ENCODE measurements at places on chromosomes 12 and 14.
A peak's percentile ranks its signal among the peaks of the same experiment; 100 is the strongest.

GRCh38 chr12:43099691-43100163 is 452.3 kb downstream of the ADAMTS20 start:
- DNase-seq = no peak

- DNase-seq = no peak
Measured at GRCh38 chr12:42039577-42039976, 105.1 kb downstream of the GXYLT1 start.

DNA sequence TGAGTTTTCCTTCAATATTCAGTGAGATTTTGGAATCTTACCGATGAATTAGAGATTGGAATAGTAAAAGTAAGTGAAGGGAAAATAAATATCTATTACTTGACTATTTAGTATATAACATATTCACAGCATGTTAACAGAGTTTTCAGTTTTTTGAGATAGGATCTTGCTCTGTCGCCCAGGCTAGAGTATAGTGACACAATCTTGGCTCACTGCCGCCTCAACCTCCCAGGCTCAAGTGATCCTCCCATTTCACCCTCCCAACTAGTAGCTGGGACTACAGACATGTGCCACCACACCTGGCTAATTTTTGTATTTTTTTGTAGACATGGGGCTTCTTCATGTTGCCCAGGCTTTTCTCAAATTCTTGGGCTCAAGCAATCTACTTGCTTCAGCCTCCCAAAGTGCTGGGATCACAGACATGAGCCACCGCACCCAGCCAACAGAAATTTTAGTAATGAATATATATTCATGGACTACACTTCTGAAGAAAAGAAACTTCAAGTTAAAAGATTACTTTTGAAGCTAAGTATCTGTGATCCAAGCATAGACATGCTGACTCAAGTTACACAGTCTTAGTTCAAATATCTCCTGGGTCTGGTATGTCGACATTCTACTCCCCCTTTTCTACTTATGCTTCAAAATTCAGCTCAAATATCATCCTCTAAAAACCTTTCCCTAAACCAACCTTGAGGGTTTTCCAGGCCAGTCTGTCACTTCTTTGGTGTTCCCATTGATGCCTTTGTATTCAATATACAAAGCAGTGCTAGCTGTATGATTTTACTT is 13.8 kb downstream of the UBE2N start:
- no peak for DNase-seq

DNA sequence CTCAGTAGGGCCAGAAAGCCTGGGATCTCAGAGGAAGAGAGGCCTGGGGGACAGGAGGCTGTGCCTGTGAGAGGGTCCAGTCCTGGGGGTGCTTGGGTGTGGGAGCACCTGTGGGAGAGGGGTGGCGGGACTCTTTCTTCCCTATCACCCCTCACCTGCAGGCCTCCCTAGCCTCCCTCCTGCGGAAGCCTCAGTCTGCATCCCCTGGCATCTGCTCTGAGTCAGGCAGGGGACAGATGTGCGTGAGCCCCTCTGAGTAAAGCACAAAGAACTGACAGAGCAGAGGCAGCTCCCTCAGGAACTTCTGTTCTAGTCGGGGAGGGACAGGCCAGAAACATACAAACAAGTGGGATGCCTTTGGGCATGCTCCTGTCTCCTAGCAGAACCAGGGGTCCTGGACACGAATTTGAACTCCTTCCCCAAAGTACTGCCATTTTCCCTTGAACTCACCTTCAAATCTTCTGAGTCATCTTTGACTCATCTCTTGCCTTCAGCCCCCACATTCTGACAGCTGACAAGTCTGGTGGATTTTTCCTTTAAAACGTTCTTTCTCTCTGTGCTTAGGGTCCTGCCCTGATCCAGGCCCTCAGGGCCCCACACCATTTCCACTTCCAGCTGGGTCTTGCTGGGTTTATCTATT is 8.5 kb upstream of the HSP90AA1 start:
- DNase-seq = no peak

- no peak for DNase-seq
Measured at GRCh38 chr12:12436831-12437345, 80.0 kb downstream of the BORCS5 start.

GRCh38 chr12:22527999-22528398 is 16.3 kb downstream of the C2CD5 start:
- no peak for DNase-seq

DNA sequence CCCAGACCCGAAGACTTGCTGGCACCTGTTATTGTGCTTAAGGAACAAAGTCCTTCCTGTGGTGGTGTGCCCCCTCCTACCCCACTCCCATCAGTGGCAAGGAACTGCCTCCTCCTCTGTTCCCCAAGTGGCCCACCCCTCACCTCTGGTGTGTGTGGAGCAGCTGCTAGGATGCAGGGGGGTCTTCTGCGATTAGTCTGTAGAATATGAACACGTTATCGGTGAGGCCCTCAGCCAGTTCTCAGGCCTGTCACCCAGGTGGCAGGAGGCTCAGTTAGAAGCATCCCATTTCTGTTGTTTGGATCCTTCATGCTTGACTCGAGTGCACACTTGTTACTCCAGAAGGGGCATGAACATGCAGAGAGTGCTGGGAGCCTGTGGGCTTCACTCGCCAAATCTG is 39.3 kb downstream of the RAB35 start:
- DNase-seq = no peak

DNA sequence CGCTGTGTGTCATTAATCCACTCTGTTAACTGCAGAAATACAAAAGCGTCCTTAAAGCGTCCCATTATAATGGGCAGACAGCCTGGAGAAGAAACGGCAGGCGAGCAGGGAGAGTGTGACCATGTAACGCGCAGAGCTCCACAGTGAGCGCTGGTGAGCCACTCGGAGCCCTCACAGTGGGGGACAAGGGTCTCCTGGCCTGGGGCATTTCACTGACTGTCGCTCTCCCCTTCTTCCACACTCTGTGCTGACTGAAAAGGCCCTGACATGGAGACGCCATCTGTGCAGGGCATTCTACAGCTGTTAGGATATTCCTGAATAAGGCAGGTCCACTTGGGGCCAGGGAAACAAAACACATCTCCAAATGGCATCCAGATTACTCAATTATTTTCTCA is 24.2 kb downstream of the CCDC92 start:
- DNase-seq = no peak

DNA sequence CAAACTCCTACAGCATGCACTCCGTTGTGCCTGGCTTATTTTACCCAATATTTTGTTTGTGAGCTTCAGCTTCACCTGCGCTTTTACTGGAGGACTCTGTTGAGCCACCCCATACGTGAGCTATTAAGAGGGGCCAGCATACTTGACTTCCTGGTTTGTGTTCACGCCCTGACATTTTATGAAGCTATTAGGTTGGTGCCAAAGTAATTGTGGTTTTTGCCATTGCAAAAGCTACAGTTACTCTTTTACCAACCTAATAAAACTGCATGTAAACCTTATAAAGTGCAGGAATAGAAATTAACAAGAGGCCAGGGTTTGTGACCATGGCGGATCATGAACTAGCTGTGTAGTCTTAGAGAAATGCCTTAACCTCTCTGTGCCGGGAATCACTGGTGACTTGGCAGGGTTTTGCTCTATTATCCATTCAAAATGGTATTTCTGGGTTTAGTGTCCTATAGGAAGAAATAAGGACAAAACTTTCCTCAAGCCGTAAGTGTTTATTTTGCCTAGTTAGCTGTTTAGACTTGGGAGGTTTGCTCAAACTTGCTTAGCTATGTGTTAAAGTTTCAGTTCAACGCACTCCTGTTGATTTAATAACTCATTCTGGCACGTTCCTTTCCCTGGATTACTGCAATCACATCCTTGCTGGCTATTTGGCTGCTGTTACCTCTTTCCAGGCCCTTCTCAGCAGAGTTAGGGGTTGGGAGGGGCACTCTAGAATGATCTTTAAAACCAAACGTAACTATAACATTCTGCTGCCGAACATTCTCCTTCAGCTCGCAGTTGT is 1027.6 kb downstream of the BCL11B start:
- DNase-seq = no peak

DNA sequence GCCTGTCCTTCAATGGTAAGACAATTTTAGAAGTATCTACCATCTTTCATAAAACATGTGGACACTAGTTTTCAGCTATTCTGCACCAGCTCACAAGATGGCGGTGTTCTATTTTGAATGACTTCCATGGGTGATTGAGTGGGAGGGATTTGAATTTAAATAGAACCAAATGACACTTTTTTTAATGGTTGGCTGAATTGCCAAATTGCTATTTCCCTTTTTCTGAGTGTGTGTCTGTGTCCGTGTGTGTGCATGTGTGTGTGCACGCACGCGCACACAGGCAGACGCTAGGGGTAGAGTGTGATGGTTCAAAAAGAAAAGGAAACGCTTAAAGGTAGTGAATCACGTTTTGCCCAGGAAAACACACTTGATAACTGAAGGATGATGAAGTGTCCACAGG is 362.6 kb downstream of the DAD1 start:
- no peak for DNase-seq

DNA sequence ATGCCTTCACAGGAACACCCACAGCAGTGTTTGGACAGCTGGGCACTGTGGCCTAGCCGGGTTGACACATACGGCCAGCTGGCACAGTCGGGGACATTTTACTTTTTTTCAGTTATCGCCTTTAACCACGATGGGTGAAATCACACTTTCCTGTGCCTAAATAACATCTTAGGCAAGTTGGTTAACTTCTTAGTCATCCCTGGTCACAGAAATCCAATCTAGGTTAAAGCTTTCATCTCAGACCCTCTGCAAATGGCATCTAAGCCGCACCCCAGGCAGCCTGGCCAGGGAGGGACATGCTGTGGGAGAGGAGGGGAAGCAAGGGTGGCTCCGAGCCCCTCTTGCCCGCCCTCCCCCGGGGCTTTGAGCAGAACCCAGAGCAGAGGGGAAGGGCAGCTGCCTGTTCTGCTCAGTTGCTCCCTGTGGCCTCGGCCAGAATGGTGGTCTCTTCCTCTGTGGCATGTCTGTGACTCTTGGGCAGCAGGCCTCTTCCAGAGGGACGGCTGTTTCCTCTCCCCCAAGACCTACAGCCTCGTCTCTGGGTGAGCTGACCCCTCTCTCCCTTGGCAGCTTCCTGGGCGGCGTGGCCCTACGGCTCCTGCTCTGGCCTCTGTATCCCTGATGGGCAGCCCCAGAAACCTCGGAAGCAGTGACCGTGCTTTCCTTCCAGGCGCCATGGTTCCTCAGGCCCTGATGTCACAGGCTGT is 85.4 kb upstream of the DYNC1H1 start:
- no peak for DNase-seq

GRCh38 chr12:94768398-94769046 is 118.2 kb upstream of the TMCC3 start:
- no peak for DNase-seq

DNA sequence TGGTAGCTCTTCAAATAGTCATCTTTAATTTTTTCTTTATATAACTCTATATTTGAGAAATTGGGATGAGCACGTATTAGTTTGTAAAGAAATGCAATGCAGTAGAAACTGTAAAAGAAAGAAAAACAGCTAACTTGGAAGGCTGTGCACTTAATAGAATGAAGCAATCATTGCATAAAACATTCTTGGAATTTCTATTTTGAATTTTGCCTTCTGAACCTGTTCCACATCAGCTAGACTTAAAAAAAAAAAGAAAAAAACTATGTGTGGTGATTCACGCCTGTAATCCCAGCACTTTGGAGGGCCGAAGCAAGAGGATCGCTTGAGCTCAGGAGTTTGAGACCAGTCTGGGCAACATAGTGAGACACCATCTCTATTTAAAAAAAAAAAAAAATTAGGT is 29.4 kb downstream of the SCN8A start:
- no peak for DNase-seq

DNA sequence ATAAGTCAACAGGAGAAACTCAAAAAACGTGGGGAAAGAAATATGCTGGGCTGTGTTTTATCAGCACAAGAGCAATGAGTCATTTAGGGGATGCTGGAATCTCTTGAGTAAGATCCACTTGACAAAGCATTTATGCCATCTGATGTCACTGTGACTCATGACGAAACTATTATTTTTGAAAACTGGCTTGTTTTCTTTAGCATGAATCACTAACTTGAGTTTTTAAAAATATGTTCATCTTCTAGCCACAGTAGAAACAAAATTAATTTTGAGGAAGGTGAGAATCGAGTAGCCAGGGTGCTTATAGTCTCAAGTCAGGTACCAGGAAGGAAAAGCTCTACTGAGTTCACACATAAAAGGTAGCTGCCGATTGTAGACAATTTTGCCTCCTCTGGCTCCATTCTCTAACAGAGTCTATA is 456.2 kb upstream of the MGAT4C start:
- DNase-seq = no peak

GRCh38 chr14:93520053-93520607 is 89.4 kb downstream of the UNC79 start:
- DNase-seq = peak; percentile 13

DNA sequence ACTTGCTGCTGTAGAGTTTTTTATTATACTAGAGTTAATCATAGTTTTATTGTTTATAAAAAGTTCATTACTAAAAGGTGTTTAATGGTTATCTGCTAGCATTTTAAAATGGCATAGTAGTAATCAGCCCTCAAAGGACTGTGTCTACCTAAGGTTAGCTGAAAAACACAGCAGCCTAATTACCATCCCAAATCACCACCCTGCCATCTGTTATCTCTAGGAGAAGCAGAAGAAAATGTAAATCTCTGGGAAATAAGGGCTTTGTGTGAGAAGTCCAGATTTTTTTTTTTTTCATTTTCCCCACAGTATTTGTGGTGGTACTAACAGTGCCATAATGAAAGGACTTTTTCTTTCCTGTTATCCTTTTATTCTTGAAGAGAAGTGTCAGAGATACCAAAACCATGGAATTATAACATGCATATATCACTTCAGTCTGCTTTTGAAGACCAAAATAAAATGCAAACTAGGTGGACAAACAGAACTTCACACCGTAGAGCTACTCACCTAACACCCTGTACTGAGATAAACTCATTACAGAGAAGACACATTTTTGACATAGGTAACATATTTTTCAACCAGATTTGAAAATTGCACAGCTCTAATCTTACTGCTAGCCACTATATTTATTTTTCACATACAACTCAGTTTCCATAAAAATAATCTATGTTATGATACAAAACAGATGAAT is 876.2 kb downstream of the C12orf50 start:
- no peak for DNase-seq

DNA sequence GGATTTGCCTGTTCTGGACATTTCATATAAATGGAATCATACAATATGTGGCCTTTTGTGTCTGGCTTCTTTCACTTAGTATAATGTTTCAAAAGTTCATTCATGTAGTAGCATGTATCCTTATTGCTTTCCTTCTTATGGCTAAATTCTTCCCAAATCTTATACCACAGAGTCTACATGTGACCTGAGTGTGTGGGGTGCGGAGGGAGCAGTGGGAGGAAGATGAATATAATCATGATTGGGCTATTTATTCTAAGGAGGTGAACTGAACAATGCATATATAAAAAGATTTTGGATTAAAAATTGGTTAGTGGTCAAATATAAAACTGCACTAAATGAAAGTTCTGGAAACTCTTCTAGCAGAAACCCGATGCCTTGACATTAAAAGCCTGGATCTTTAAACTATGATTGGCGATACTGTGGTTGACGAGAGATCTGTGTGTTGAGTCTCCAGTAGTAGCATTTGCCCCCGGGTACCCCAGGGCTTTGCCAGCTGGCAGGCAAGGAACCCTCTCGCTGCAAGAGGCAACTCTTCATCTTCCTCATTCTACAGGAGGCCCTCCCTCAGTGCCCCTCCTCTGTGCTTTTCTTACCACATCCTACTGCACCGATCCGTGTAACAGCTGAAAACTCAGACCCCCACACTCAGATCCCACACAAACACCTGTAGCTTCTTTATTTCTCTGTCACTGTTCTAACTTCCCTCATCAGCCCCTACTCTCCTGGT is 2.6 kb downstream of the CYP46A1 start:
- DNase-seq = no peak

Data from COR-L47 (cell line).